ENCODE measurements at places on chromosomes 12 and 14. TPM values are rescaled to one million over a fixed set of nuclear protein-coding genes. Genes with fewer than 3 reads are reported as not detected.

Gene MDM1
- 25.2 TPM for total RNA-seq

Gene NPFF
- not detected for total RNA-seq

Gene GLIPR1L2
- total RNA-seq: 0.30 TPM

Gene NRL
- total RNA-seq: 3.3 TPM

DNA sequence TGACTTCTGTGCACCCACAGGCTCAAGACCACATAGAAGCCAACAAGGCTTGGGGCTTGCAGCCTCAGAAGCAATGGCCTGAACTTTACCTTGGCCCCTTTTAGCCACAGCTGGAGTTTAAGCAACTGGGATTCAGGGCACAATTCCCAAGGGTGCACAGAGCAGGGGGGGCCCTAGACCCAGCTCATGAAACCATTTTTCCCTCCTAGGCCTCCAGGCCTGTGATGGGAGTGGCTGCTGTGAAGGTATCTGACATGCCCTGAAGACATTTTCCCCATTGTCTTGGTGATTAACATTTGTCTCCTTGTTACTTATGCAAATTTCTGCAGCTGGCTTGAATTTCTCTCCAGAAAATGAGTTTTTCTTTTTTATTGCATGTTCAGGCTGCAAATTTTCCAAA is 21.9 kb downstream of the GABARAPL1 start:
- DNase-seq: no peak
- H3K4me1 ChIP-seq: no peaks in the 10 kb centered on the region
- peaks cover 6% of the 10 kb centered on the region for H3K36me3 ChIP-seq
- no peak overlapping the region for H3K27ac ChIP-seq
- peaks cover 5% of the 10 kb centered on the region for H3K27me3 ChIP-seq

- peak overlapping the region; percentile 37 for H3K27ac ChIP-seq
- no peak overlapping the region for H3K4me3 ChIP-seq
- no peaks in the 10 kb centered on the region for H3K36me3 ChIP-seq
Observed at GRCh38 chr12:64877363-64878004, 53.0 kb downstream of the TBC1D30 start.

GRCh38 chr12:92164712-92165111 is 19.1 kb upstream of the BTG1 start:
- H3K4me1 ChIP-seq: peaks cover 8% of the 10 kb centered on the region
- no peaks in the 10 kb centered on the region for H3K27me3 ChIP-seq
- H3K4me3 ChIP-seq: no peak overlapping the region
- DNase-seq: no peak

DNA sequence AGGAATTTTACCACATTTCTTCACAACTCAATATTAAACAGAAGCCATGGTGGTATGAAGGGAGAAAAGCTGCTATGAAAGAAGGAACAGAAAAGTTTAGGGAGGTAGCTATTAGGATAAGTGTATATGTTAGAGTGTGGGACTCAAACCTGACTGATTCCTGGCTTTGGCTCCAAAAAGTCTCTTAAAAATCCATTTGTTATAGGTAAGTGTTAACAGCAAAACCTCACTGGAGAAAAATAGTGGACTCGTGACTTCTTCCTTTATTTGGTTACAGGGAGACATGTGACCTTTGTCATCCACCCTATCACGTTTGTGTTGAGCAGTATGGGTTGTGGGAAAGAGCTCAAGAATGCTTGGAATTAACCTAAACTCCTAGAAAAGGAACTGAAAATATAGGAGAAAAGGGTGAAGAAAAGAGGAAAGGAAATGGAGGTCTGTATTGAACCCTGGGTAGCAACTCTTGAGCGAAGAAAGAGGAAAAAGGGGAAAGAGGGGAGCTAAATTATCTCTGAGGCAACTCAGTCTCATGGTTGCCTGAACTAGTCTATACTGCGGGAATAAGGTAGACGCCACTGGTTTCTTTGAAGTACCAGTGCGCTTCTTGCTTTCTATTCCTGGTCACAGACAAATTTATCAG is 3.6 kb upstream of the EID3 start:
- no peaks in the 10 kb centered on the region for H3K27me3 ChIP-seq
- H3K4me3 ChIP-seq: no peak overlapping the region
- peak overlapping the region; percentile 6 for H3K27ac ChIP-seq
- peaks cover 77% of the 10 kb centered on the region for H3K4me1 ChIP-seq
- no peak for DNase-seq
